ENCODE measurements at places on chromosomes 4 and X.

- DNase-seq = no peak
These were observed 67.9 kb upstream of the SHISA3 start for GRCh38 chr4:42329421-42329820.

- no peak for DNase-seq
These were observed 377.4 kb downstream of the SMARCA1 start for GRCh38 chrX:129145840-129146272.

- no peak for DNase-seq
These were observed 50.3 kb downstream of the EFNB1 start for GRCh38 chrX:68878977-68879645.

DNA sequence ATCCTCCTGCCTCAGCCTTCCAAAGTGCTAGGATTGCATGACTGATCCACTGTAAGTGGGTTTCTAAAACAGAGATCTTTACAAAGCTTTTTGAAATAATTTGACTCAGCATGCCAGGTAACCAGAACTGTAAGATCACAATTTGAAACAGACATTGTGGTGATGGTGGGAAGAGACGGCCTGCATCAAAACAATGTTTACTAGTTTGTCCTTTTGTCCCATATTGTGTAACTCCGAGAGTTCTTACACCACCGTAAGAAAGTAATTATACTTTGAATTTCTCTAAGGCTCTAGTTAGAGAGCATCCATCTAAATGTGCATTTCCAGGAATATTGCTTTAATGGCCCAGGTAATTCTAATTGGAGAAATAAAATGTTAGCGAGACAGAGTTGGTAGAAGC, 594 bp upstream of the ARHGAP24 start:
- no peak for DNase-seq

- DNase-seq = no peak
These were observed 1.0 kb upstream of the PPBP start for GRCh38 chr4:73989031-73989430.

GRCh38 chr4:113893546-113893945, 85.9 kb downstream of the ARSJ start:
- no peak for DNase-seq

- DNase-seq = no peak
These were observed 34.9 kb downstream of the RASSF6 start for GRCh38 chr4:73585345-73585744.

DNA sequence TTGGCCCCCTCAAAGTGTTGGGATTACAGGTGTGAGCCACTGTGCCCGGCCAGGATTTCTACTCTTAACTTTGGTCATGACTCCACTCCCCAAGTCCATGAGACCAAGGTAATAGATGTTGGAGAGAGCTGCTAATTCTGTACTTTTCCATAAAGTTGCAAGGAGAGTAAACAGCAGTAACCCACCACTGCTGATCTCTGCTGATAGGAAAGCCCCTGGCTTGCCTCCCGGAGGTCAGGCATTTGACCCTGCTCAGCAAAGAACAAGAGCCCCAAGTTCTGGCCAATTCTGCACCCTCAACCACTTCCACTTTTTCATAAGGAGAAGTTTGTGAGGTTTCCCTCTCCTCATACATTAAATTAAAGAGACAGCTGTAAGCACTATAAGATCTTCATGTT, 143.0 kb downstream of the RASL11B start:
- no peak for DNase-seq

- DNase-seq = no peak
These were observed 281.3 kb downstream of the FRMPD4 start for GRCh38 chrX:12419591-12419990.

DNA sequence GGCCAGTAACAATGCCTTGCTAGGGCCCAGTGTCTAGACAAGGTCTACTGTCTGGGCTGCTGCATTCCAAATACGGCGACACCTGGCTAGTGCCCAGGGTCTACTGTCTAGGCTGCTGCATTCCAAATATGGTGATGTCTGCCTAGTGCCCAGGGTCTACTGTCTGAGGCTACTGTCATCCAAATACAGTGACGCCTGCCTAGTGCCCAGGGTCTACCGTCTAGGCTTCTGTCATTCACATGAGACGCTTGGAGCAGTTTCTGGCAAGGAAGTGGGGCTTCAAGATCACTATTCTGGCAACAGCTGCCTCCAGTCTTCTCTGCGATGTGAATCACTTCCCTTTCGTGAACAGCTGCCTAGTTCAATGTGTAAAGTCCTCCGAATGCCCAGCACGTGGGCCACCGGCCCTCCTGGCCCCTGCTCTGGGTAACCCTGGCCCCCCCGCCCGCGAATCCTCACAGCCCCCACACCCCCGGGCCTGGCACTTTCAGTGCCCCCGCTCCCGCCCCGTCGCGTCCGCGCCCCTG, 12.7 kb downstream of the ACOX3 start:
- DNase-seq = no peak

- no peak for DNase-seq
These were observed 75.7 kb downstream of the CPEB2 start for GRCh38 chr4:15077969-15078368.

GRCh38 chr4:147034372-147034771, 88.7 kb upstream of the TTC29 start:
- no peak for DNase-seq

DNA sequence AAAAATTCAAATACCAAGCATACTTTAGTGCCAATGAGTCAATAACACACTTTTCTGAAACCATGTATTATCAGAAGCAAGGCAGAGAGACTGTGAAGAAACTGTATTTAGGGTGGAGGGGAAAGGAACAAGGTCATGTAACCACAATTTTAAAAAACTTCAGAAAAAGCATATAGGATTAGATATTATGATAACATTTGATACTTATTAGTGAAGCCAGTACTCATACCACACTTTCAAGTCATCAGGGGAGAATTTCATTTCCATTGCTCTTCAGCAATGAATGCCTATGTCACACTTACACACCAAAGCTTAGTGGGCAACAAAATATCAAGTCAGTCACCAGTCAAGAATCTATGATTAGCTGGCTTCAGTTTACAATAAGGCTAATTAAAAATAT, 602.2 kb downstream of the IL15 start:
- DNase-seq = no peak

DNA sequence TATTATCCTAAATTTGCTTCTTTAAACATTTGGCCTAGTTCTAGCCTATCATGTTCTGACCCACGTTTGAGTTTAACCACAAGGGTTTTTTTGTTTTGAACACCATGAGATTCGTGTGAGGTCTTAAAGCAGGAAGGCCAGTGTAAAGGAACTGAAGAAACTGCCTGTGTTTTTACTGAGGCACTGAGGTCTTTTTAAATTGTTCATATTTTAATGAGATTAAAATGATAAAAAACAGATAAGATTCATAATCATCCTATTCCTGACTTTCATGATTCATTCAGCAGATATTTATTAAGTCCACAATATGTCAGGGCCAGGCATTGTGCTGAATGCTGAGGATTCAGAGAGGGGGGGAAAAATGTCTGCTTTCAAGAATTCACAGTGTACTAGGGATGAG, 3.2 kb downstream of the RPS6KA3 start:
- no peak for DNase-seq

DNA sequence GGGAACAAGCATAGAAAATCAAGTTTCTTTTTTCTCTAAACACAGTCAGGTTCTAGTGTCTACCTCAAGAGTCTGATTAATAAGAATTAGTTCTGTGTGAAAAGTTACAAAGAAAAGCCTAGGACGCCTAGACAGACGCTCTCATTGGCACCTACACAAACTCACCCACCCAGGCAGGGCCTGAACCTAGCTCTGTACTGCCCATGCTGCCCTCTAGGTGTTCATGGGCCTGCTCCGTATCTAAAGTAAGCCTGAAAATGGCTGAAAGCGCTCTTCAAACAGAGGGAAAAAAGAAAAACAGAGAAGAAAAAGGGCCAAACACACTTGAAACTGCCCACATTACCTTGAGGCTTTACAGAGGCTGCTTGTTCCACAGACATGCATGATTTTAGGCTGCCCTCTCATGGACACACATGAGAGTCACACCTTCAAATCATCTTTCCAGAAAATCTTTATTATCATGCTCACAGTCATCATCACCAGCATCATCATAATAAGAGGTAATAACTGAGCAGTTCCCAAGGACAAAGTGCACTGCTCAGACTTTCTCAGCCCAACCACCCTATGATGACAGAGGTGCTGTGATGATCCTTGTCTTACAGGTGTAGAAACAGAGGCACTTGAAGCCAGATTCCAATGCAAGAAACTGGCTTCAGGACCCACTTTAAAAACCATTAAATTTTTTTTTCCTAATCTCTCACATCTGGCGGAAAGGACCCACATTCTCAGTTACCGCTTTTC, 49.6 kb downstream of the MAP7D2 start:
- DNase-seq = no peak

GRCh38 chr4:88661739-88662138, 35.9 kb downstream of the NAP1L5 start:
- DNase-seq = no peak

DNA sequence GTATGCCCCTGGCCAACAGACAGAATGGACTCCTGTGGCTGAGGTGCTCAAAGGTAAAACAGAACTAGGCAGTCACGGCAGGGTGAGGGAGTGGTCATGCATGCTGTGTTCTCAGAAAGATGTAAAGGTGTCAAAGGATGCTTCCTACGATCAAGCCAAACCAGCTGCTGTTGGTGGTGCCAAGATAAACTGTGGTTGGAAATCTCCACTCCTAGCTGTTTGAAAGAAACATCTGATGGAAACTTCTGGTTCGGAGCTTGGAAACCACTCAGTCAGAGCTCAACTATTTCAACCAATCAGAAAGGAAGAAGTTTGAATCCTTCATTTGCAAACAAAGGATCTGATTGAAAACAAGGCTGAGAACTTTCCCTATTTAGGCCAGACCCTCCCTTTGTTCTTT, 68.5 kb upstream of the DDX60 start:
- DNase-seq = no peak

DNA sequence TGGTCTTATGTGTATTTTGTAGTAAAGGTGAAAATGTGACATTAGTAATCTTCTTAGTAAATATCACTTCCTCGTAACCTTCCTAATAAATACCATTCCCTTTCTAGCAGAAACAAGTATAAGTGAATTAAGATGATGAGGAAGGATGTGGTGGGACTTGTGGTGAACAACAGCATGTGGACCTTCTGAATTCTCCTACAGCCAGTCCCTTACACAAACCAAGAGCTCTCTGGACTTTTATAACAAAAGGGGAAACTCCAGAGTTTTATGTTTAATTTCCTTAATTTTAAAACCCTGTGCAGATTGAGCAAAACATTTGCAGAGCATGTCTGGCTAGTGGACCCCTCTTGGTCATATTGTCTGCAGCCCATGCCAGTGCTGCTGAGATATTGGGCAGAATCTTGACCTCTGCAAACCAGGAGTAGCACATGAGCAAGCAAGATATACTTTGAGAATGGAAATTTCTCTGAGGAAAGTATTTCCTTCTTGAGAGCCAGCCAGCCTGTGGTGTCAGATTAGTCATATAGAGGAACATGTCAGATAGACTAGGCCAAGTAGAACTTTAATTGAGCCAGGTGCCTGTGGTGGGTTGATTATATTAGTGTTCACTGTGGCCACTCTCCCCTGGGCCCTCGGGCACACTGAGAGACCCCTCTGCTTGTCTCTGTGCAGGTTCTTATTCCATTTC, 328.2 kb downstream of the DKK2 start:
- no peak for DNase-seq

- no peak for DNase-seq
These were observed 44.8 kb downstream of the CLDN34 start for GRCh38 chrX:10011991-10012390.

DNA sequence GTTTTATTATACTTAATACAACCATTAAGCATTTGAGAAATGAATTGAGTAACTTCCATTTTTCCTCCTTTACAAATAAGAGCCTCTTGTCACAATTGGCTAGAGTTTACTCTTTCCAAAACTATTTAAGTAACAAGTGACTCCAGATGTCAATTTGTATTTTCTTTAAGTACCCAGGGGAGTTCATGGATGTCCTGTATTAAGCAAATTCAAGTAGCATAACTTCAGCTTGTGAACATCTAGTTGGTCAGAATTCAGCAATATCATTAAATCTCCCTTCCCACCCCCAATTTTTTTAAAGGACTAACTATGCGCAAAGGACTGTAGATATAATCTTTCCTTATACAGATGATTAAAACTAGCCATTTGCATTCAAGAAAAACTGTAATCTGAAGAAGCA, 1.4 kb upstream of the ADGRL3 start:
- DNase-seq = no peak

DNA sequence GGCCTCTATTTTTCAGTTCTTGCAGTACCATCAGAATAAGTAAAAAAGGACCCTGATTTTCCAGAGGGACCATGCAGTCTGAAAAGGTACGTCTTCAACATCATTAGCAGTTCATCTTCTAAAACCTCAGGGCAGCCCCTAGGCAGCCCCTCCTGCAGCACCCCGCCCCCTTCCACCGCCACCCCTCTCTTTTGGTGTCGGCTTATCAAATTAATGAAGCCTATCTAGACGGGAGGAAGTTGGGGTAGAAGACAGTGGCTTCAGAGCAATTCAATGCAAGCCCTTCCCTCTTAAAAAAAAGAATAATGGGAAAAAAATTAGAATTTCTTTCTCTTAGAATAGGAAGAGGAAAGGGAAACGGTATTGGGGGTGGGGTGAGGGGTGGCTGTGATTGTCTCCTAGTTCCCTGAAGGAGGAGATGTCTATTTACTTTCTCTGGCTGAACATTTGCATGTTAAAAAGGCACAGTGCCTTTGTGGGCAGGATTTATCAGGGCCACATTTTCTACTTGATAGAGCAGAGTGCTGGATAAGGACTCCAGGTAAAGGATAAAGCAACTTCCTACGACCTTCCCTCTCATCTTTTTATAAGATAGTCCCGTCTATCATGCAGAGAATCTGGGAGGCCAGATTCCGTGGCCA, 159.4 kb downstream of the MGST2 start:
- DNase-seq = no peak
